ENCODE measurements at places on chromosomes 12 and 14. TPM values are rescaled to one million over a fixed set of nuclear protein-coding genes. Genes with fewer than 3 reads are reported as not detected.

GRCh38 chr14:92650581-92651105 lies 97.8 kb downstream of the LGMN start:
- no peak for DNase-seq

Gene RGS6
- total RNA-seq: not detected

- no peak for DNase-seq
Measured at GRCh38 chr12:26629864-26630263, 203.1 kb downstream of the ITPR2 start.

DNA sequence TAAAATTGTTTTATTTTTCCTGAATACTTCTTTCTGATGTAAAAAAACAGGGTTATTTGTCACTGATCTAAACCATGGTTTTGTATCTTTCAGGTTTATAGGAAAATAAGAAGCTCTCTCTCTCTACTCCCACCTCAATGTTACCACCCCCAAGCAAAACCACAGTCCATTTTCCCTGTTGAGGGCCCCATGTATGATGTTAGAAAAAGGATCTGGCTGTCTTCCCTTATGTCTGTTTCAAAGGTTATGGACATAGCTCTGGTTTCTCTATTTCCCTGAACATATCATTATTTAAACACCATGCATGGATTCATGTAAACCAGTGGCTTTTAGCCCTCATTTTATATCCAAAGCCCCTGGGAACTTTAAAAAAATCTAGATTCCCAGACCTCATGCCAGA lies 649.0 kb upstream of the TBX3 start:
- no peak for DNase-seq

- DNase-seq: peak; percentile 79
Measured at GRCh38 chr14:73795974-73796373, 55.7 kb upstream of the PTGR2 start.

GRCh38 chr14:98704441-98704840 lies 567.6 kb downstream of the BCL11B start:
- no peak for DNase-seq

GRCh38 chr12:122793685-122794106 lies 19.3 kb downstream of the CCDC62 start:
- peak; percentile 71 for DNase-seq

DNA sequence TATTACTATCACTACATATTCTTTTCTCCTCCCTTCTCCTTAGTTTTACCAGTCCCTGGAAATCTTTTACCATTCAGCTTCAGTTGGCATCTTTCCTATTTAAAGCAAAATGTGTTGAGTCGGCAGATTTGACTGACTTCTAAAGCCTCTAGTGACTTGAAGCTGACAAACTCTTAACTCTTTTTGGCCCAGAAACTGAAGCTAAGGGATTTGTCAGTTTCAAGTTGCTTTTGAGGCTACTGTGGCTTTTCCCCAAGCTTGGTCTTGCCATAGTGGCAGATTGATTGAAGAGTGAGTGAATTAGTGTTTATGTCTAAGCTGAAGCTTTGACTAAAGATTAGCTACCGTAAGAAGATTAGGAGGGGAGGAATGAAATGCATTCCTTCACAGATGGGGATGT lies 104.0 kb downstream of the ETNK1 start:
- DNase-seq: no peak

- no peak for DNase-seq
Measured at GRCh38 chr14:104437703-104438102, 141.9 kb upstream of the C14orf180 start.

Gene SMCO2
- total RNA-seq: 1.8 TPM

- DNase-seq: no peak
Measured at GRCh38 chr14:73997108-73997943, 21.8 kb downstream of the ENTPD5 start.

Gene GLT1D1
- not detected for total RNA-seq

- no peak for DNase-seq
Measured at GRCh38 chr12:132079200-132079599, 64.9 kb downstream of the DDX51 start.

GRCh38 chr12:97556302-97556779 lies 93.7 kb downstream of the RMST start:
- DNase-seq: peak; percentile 23

GRCh38 chr14:94819531-94819930 lies 49.6 kb upstream of the GSC start:
- DNase-seq: no peak

DNA sequence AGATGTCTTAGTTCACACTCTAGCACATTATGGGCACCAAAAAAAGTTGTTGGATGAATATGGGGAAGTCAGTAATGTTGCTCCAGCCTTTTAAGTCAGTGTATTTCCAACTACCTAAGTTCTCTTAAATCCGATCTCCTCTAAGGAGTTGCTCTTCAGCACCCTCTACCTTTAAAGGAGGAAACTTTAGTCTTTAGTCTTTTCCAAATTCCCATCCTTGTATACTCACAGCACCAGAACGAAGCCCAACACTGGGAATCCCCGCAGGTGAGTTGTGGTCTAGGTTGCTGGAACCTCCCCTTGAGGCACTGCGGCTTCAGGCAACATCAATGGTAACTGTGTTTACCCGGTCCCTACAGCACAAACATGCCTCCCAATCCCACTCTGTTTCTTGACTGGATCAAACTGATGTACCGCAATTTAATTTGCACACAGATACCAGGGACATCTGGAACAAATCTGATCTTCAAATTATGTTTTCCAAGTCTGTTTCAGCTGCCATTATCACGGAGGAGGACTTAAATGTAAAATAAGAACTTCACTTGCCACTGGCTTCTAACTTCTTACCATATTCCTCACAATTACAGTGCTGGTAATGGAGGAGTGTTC lies 179.0 kb downstream of the FOXN3 start:
- DNase-seq: peak; percentile 35

Gene KLRF1
- total RNA-seq: not detected

GRCh38 chr12:89160716-89161123 lies 191.6 kb downstream of the DUSP6 start:
- DNase-seq: peak; percentile 94

- peak; percentile 40 for DNase-seq
Measured at GRCh38 chr12:113048716-113049127, 7.8 kb upstream of the DTX1 start.

DNA sequence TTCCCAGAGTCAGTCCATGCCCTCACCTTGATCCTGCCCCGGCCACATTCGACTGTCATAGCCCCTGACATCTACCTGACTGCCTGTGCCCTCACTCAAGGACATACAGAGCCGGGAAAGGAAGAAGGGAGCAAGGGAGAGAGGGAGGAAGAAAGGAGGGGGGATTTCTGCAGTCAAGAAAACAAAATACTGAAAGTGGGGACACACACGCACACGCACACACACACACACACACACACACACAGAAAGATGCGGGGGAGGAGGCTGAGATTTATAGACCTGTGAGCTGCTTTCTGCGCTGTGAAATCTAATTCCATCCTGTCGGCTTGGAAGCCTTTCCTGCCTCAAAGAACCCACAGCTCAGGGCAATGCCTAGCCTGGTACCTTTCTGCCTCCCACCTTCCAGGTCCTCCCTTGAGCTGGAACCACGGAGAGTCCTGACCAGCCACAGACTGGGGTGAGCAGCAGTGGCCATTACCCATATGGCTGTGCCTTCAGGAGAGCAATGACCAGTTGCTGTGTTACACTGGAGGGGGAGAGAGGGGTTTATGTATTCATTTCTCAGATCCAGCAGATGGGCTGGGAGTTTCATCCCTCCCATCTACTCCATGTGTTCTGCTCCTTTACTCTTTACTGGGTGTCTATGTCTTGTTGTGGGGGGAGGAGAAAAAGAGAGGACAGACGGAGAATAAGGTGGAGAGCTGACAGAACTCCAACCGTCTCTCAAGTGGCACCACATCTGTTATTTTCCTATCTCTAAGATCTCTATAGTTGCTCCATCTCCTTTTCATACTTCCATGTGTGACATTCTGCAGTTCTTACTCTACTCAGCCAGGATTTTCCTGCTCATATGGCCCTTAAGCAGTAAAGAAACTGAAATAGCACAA lies 12.9 kb downstream of the C14orf93 start:
- no peak for DNase-seq

DNA sequence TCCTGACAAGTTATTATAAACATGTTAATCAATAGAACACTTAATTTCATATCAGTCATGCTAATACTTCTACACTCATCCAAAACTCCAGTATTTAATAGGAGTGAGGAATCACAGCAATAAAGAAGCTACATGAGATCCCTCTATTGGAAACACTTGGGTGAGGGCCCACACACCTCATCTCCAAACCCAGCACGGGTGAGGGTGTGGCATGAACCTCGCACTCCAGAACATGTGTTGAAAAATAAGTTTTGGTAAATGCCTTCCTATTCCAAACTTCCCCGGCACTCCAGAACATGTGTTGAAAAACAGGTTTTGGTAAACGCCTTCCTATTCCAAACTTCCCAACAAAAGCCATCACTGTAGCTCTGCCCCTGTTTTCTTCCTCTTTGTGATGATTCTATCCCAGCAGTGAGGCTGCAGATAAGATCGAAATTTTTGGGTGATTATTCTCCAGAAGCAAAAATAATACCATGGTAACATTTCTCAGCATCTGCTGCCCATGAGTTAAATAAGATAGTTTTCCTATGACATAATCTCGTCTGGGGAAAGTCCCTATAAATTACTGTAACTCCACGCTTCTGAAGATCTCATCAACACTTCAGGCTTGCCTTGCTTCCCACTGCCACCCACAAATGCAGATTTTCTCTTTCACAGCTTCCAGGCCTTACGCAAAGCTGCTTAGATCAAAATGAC lies 24.4 kb upstream of the PTPRB start:
- peak; percentile 62 for DNase-seq

DNA sequence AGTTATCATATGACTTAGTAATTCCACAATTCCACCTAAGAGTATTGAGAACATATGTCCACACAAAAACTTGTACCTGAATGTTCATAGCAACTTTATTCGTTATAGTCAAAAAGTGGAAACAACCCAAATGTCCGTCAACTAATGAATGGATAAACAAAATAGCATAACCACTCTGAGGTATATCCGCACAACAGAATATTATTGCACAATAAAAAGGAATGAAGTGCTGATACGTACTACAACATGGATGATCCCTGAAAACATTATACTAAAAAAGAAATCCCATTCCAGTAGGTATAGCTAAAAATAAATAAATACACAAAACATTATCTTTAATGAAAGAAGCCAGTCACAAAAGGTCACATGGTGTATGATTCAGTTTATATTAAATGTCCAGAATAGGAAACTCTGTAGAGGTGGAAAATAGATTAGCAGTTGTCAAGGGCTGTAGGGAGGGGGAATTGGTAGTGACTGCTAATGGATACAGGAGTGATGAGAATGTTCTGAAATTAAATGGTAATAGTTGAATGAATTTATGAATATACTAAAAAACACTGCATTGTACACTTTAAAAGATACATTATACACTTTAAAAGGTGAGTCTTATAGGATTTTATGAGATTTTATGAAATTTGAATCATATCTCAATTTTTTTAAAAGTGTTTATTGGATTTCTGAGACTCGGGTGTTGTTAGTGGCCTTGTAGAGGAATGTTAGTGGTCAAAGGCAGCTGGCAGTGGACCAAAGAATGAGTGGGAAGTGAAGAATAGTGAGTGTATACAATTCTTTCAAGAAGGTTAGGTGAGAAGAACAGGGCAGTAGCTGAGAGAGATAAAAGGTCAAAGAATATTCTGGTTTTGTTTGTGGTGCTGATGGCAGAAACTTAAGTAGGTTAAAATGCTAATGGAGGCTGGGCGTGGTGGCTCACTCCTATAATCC lies 36.3 kb upstream of the BAZ1A start:
- DNase-seq: no peak

Gene INSM2
- not detected for total RNA-seq

GRCh38 chr12:122895320-122895703 lies 612 bp downstream of the VPS37B start:
- DNase-seq: no peak

Gene LBHD2
- total RNA-seq: not detected

- no peak for DNase-seq
Measured at GRCh38 chr12:65490250-65490649, 211.8 kb downstream of the MSRB3 start.

GRCh38 chr14:80663541-80663940 lies 278.0 kb downstream of the CEP128 start:
- no peak for DNase-seq
